ENCODE measurements at places on chromosomes 5 and 9. TPM values are rescaled to one million over a fixed set of nuclear protein-coding genes. Genes with fewer than 3 reads are reported as not detected.

Gene CER1
- total RNA-seq, result 0.88 TPM

Gene MYMK
- 2.1 TPM for total RNA-seq

Gene HTR4
- total RNA-seq, result 0.27 TPM

Gene NMUR2
- total RNA-seq, result 0.22 TPM

Gene ROR2
- total RNA-seq, result 24.1 TPM

Gene PDE6A
- total RNA-seq, result 0.88 TPM

Gene RBM22
- total RNA-seq, result 51.5 TPM

Gene NKD2
- 18.0 TPM for total RNA-seq

Gene NIM1K
- total RNA-seq, result 6.6 TPM

Gene MARVELD2
- total RNA-seq, result 4.1 TPM

Gene LHX3
- total RNA-seq, result 18.5 TPM

Gene LURAP1L
- total RNA-seq, result 32.5 TPM

Gene PTGS1
- total RNA-seq, result 3.2 TPM

Gene NLN
- total RNA-seq, result 25.9 TPM

Gene DDX41
- total RNA-seq, result 68.6 TPM

Gene RAI14
- 60.7 TPM for total RNA-seq

Gene PCDHB6
- total RNA-seq, result 2.0 TPM
